ENCODE measurements at places on chromosomes 2 and 18.
A peak's percentile ranks its signal among the peaks of the same experiment; 100 is the strongest.

- no peak for DNase-seq
Observed at GRCh38 chr18:35522130-35522959, 24.6 kb upstream of the INO80C start.

GRCh38 chr2:58081000-58081399 is 34.4 kb downstream of the VRK2 start:
- DNase-seq = no peak

- peak; percentile 57 for DNase-seq
Observed at GRCh38 chr2:96152304-96153161, 7.3 kb upstream of the DUSP2 start.

DNA sequence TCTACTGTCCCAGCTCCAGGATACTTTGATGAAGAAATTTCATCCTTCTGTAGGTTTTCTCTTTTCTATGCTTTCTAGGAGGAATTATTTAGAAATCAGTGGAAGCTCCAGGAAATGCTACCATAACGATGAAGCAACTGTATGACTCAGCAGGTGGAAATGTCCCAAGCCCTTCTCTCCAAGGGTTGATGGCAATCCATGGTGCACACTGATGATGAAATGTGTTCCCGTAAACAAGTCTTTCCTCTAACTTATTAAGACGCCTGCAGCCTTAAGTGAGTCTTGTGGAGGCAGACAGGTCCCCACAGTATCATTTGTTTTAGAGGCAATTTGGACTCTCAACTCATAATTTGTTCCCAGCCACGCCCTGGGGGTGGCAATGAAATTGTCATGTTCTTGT is 777.6 kb upstream of the SOX11 start:
- no peak for DNase-seq

GRCh38 chr2:200640176-200640575 is 54.4 kb downstream of the AOX1 start:
- no peak for DNase-seq

DNA sequence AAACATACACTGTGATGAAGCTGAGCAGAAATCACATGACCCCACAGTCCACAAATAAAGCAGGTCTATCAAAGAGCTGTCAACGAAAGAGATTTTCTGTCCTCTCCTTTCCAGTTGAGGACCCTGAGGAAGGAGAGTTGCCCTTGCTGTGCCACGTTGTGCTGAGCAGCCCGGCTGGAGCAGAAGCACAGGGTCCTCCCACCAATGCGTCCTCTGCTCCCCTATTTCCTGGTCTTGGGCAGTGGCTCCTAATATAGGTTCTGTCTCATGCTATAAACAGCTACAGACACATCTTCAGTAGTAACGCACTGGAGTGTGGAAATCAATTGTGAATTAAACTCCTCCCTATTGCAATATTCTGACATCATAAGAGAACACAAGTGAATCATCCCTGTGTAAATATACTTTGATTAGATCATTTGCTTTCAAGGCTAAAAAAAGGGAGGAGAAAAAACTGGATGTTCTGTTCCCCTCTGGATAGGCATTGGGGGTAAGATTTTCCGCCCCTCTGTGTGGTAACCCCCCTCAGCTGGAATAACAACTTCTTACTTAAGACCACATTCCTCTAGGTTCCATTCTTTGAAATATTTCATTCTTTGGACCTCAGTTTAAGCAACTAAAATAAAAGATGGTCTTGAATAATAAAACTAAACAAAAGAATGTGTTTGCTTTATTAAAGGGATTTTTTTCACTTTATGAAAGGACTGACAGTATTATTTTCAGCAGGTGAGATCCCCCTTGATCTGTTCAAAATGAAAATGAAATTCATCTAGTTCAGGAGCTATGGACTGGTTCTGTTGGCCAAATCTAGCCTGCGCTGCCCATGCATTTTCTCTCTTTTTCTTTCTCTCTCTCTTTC is 8.3 kb upstream of the RHOB start:
- no peak for DNase-seq

GRCh38 chr2:8285081-8285480 is 396.8 kb upstream of the ID2 start:
- no peak for DNase-seq

DNA sequence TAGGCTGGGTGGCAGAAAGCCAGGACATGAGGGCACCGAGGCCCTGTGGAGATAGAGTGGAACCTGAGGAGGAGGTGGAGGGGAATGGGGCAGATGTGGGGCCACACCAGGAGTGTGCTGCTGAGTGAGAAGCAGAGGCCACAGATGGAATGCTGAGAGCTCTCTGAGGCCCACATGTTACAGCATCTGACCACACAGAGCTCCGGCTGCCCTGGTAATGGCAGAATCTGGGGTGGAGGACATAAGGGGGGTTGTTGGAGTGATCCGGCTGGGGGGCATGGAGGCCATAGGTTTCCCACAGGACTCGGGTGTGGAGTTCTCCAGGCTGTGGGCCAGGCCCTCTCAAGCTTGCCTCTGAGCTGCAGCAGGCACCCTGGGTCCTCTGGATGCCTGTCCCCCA is 3.8 kb downstream of the MZT2B start:
- no peak for DNase-seq

GRCh38 chr2:29532436-29532835 is 388.9 kb downstream of the ALK start:
- no peak for DNase-seq
